Gastrocnemius medialis (tissue), 4 donors: ENCODE measurements at places on chromosomes 4 and X.
A peak's percentile ranks its signal among the peaks of the same experiment; 100 is the strongest.

DNA sequence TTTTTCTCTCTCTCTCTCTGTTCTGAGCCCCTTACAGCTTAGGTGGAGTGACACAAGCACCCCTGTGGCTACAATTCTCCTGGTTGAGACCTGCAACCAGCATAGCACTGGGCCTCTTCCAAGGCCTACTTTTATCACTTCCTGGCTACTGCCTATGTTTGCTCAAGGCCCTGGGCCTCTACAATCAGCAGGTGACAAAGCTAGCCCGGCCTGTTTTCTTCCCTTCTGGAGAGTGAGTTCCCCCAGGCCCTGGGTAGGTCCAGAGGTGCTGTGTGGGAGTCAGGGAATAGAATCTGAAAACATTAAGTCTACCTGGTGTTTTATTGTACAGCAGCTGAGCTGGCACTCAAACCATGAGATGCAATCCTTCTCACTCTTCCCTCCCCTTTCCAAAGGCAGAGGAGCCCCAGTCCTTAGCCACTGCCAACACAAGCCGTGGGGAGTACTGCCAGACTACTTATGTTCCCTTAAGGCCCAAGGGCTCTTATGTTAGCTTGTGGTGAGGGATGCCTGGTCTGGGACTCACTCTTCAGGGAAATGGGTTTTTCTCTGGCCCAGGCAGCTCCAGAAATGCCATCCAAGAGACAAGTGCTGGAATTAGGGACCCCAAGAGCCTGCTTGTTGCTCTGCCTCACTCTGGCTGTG is 23.8 kb upstream of the MAGEC3 start:
- H3K4me3 ChIP-seq = no peak overlapping the region
- H3K36me3 ChIP-seq = no peaks in the 10 kb centered on the region
- H3K4me1 ChIP-seq = no peaks in the 10 kb centered on the region
- no peaks in the 10 kb centered on the region for H3K27me3 ChIP-seq
- H3K27ac ChIP-seq = no peak overlapping the region

GRCh38 chr4:117626664-117627063 is 407.6 kb upstream of the NDST3 start:
- no peak overlapping the region for H3K27ac ChIP-seq
- no peak overlapping the region for H3K4me3 ChIP-seq
- no peak for DNase-seq
- H3K36me3 ChIP-seq = no peaks in the 10 kb centered on the region
- H3K27me3 ChIP-seq = no peaks in the 10 kb centered on the region
- no peaks in the 10 kb centered on the region for H3K4me1 ChIP-seq

DNA sequence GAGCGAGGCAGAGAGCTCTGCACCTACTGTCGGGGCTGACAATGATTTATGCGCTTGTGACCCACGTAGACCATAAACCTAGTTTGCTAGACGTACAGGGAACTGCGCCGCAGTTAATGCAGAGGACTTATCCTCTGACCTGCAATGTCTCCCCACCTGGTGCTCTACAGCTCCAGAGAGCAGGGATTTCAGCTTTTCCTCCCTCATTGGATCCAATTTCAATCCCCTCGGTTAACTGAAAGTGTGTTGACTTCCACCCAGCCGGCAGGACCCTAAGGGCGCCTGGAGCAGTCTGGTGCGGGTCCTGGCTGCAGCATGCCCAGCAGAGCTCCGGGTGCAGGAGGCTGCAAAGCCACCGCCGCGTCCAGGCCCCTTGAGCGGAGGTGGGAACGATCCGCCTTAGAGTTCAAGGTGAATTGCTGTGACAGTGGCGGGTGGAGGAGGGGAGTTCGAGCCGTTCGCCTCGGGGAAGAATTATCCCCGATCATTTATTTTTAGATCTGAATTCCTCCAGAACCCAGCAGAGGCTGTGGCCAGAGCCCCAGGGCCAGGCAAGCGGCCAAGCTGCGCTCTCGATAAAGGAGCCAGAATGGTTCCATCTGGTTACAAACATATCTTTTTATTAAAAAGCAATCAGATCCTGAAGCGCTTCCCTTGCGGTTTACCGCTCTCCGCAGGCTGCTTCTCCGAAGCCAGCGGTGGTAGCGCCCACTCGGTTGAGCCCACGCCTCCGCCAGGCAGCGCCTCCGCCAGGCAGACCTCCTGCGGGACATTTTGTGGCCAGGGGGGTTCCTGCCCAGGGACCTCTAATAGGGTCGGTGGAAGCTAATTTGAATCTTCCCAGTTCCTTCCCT is 66.0 kb downstream of the FBXO8 start:
- peaks cover 61% of the 10 kb centered on the region for H3K27me3 ChIP-seq
- H3K4me1 ChIP-seq = peaks cover 28% of the 10 kb centered on the region
- H3K4me3 ChIP-seq = peak overlapping the region; percentile 54
- H3K27ac ChIP-seq = no peak overlapping the region
- no peaks in the 10 kb centered on the region for H3K36me3 ChIP-seq

GRCh38 chr4:122621016-122621507 is at the start of gene IL21:
Gene IL21, minus strand, starts transcription at chr4:122621066. Its CDS starts 55 bp downstream, at chr4:122621011.
- no peak within 1 kb of the TSS for H3K27ac ChIP-seq
- H3K4me1 ChIP-seq = no peaks in the 10 kb centered on the region
- H3K4me3 ChIP-seq = no peak within 1 kb of the TSS
- no peaks in the 10 kb centered on the region for H3K36me3 ChIP-seq
- H3K27me3 ChIP-seq = no peaks in the 10 kb centered on the region

GRCh38 chr4:38989487-38989886 is 42.7 kb downstream of the TMEM156 start:
- no peaks in the 10 kb centered on the region for H3K27me3 ChIP-seq
- no peak for DNase-seq
- H3K27ac ChIP-seq = no peak overlapping the region
- no peaks in the 10 kb centered on the region for H3K4me1 ChIP-seq

DNA sequence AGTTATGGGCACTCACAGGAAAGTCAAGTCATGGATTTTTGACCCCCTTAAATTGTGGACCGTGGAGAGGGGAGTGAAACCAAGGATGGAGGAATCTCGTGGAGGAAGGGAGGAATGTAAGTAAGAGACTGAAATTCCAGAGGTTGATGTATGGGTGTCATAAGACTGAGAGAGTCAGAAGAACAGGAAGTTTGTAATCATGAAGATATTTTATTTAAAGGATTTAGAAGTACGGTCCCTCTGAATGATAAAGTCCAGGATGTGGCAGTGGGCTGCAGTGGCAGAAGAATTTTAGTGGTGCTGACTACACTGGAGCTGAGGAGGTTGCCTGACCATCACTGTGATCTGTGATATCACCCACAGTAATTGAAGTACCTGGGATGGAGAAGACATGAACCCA is 57.8 kb downstream of the DCLK2 start:
- H3K4me1 ChIP-seq = no peaks in the 10 kb centered on the region
- no peaks in the 10 kb centered on the region for H3K36me3 ChIP-seq
- H3K4me3 ChIP-seq = no peak overlapping the region

- peaks cover 4% of the 10 kb centered on the region for H3K4me1 ChIP-seq
- H3K27me3 ChIP-seq = no peaks in the 10 kb centered on the region
- peak overlapping the region; percentile 77 for H3K27ac ChIP-seq
- no peaks in the 10 kb centered on the region for H3K36me3 ChIP-seq
- no peak for DNase-seq
Observed at GRCh38 chr4:17770845-17771244, 10.6 kb downstream of the FAM184B start.

DNA sequence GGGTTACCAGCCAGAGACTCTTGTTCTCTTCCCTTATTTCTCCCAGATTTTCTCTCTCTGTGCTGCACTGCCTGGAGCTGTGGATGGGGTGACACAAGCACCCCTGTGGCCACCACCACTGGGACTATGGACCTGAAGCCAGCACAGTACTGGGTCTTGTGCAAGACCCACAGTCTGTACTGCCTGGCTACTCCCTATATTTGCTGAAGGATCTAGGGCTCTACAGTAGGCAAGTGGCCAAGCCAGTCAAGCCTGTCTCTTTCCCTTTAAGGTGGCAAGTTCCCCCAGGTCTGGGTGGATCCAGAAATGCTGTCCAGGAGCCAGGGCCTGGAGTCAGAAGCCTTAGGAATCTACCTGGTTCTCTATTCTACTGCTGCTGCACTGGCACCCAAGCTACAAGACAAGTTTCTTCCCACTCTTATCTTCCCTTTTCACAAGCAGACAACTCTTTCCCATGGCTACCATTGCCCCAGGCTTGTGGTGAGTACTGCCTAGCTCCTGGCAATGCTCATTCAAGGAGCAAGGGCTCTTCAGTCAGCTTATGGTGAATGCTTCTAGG is 28.4 kb upstream of the CT47A1 start:
- H3K4me1 ChIP-seq = no peaks in the 10 kb centered on the region
- no peak for DNase-seq
- H3K27ac ChIP-seq = no peak overlapping the region
